ENCODE measurements at places on chromosomes 16 and 17.

- DNase-seq, result no peak
Measured at GRCh38 chr16:27840311-27841060, 223.0 kb downstream of the GSG1L start.

- no peak for DNase-seq
Measured at GRCh38 chr17:17605729-17606088, 14.2 kb upstream of the PEMT start.

- no peak for DNase-seq
Measured at GRCh38 chr16:50709061-50709684, 15.8 kb downstream of the NOD2 start.

DNA sequence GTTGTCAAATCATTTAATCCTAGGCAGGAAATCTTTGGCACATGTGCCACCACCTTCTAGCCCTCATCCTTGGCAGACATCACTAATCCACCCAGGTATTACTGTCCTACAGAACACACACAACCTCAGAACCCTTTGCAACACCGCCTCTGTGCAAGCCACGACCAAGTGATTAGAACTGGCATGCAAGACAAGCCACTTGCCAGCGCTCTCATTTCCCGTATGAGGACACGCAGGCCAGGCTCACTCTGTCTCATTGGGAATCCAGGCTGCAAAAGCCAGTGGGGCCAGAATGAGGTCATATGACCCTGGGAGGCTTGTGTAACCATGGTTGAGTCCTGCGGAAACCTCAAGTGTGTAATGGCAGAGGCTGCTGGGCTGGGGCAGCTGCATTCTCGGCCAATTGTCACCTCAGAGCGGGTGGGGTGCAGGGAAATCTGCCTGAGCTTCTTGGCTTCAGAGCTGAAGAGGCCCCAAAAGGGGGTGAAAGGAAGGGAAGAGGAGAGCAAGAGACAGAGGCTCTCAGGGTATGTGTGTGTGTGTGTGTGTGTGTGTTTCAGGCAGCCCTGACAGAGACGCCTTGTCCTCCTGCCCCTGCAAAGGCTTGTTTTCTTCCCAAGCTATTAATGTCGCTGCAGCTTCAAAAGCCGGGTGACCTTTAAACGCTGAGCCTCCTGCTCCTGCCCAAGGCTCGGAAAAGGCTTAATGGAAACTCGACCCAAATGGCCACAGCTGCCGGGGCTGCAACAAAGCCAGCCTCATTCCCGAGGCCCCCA lies 43.2 kb upstream of the MRPS23 start:
- DNase-seq, result no peak

GRCh38 chr17:76033139-76033538 lies 6.0 kb upstream of the EVPL start:
- DNase-seq, result no peak

DNA sequence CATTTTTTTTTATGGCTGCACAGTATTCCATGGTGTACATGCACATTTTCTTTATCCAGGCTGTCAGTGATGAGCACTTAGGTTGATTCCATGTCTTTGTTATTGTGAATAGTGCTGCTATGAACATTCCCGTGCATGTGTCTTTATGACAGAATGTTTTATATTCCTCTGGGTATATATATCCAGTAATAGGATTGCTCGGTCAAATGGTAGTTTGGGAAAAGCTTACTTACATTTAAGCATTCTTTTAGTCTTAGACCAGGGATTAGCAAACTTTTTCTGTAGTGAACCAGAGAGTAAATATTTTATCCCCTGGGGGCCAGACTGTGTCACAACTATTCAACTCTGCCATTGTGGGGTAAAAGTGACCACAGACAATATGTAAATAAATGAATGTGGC lies 40.2 kb downstream of the MED13 start:
- no peak for DNase-seq

- DNase-seq, result no peak
Measured at GRCh38 chr17:4969551-4970173, 2.0 kb upstream of the SPAG7 start.

DNA sequence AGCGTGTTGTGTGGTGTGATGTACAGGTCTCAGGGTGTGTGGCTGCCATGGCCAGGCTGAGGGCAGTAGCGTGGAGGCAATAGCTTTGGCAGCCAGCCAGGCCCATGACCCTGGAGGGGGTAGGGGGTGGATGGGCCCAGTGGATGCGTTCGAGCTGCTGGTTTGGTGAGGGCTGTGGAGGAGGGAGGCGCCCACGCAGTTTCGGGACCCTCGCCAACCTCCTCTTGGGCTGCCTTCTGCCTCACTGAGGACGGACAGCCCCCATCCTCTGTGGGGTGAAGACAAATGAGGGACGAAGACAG lies 238.6 kb upstream of the GSE1 start:
- no peak for DNase-seq

DNA sequence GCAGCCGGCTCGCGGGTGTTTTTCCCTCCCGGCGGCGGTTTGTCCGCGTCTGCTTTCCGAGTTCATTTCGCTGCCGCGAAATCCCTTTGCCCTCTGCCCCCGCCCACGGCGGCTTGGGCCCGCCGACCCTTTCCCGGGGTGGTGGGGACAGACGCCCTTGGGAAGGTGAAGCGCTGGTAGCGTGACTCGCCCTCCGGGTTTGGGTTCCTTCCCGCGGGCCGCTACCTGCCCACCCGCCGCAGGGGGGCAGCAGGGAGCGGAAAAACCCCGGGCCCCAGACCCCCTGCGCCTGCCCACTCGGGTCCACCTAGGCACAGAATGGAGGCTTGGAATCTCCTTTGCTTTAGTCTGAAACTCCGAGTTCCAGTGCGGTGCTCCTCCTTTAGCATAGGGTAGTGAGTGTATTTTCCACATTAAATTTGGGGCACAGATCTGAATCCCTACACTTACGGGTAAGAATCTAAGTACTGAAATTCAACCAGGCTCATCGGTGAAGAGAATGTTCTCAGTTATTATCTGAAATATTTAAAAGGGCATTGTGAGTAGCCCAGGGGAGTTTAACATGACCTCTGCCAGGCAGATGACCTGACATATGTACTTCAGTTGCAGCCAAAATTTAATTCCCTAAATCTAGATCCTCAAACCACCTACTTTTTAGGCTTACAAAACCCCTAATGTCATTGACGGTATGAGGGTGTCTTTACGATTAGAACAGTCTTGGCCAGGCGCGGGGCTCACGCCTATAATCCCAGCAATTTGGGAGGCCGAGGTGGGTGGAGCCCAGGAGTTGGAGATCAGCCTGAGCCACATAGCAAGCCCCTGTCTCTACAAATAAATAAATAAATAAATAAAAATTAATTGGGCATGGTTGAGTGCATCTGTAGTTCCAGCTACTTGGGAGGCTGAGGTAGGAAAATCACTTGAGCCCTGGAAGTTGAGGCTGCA lies 1.0 kb downstream of the NME2 start:
- peak; percentile 57 for DNase-seq

DNA sequence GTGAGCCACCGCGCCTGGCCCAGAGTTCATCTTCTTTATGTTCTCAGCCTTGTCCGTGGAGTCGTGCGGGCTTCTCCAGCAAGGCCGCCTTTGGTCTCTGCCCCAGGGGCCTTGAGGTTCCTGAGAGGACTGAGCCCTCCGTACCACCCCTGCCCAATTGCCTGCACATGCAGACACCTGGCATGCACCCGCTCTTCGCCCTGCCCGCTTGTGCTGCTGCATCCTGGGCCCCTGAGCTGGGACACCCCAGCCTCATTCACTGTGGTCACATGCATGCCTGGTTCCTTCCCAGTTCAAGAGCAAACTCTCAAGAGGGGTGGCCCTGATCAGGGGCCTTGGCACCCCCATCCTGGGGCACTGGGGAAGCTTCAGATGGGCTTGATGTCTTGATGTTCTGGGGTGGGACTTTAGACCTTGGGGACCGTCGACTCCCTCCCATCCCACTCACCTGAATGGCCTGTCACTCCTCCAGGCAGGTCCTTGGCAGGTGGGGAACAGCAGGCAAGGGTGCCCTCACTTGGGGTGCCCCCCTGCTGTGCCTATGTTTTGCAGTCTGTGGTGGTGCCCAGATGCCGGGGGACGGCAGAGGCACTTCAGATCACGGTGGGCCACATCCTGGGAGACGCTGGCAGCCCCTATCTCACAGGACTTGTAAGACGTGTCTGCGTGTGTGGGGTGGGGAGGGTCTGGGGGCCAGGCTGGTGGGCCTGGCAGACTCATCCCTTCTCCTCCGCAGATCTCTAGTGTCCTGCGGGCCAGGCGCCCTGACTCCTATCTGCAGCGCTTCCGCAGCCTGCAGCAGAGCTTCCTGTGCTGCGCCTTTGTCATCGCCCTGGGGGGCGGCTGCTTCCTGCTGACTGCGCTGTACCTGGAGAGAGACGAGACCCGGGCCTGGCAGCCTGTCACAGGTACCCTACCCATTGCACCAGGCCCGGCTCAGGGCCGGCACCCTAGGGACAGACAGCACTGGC lies 12.7 kb upstream of the SPNS2 start:
- peak; percentile 49 for DNase-seq

GRCh38 chr17:36641877-36642845 lies 40.8 kb downstream of the MRM1 start:
- no peak for DNase-seq

DNA sequence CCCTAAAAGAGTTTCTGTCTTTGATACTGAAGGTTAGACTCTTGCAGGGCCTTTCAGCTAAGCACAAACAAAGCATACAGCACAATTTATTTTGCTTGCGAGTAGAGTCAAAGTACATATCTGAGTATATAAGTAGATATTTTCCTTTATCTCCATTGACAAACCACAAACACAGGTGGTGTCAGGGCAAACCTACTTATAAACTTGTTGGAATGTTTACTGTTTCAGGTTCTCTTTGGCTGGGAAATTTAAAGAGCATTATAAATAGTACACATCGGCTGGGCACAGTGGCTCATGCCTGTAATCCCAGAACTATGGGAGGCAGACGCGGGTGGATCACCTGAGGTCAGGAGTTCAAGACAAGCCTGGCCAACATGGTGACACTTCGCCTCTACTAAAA lies 442.6 kb upstream of the PSMD7 start:
- DNase-seq, result no peak

GRCh38 chr17:75031972-75032719 lies 14.6 kb downstream of the ATP5PD start:
- peak; percentile 50 for DNase-seq

DNA sequence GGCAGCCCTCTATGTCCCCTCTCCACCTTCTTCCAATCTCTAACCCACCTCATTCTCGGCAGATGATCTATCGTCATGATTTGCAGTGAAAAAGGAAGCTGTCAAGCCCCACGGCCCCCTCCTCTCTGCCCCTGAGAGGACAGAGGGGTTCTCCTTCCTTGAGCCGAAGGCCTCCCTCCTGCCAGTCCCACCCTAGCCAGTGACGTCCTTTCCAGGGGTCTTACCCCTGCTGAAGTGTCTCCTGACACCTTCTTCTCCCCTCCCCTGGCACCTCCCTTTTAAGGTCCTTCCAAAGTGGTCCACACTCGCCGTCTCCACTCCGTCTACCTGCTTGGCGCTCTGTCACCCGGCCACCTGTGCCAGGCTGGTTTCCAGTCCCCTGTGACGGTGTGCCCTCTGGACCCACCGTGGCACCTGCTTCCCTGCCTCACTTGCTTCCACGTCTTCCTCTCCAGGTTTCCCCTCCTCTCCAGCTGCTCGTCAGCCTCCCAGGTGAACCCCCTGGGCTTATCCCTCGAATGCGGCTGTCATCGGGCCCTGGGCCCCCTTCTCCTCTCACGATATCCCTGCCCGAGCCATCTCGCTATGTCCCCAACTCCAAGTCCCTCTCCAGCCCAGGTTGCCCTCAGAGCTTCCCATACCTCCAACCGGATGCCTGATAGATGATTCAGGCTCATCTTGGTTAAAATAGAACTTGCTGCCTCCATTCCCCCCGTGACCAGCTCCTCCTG lies 5.7 kb downstream of the CCDC102A start:
- DNase-seq, result no peak
